ENCODE measurements at places on chromosomes 2 and 18.
A peak's percentile ranks its signal among the peaks of the same experiment; 100 is the strongest.

DNA sequence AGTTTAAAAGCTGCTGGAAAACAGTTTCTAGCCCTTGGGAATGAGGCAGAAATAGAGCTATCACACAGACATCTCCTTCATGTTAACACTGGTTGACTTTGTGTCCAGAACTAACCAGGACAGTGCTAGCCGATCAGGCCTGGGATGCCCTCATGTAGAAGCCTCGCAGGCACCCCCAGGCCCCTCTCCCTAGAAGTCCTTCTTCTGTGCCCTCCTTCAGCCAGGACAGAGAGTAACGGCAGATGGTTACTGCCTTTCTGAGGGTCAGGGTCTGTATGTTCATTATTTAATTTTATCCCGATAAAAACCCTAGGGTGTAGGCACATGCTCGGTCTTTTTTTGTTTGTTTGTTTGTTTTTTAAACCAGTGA, 10.7 kb upstream of the RPL31 start:
- no peak for DNase-seq

- DNase-seq = no peak
These were observed 23.8 kb downstream of the SMAD4 start for GRCh38 chr18:51053814-51054213.

DNA sequence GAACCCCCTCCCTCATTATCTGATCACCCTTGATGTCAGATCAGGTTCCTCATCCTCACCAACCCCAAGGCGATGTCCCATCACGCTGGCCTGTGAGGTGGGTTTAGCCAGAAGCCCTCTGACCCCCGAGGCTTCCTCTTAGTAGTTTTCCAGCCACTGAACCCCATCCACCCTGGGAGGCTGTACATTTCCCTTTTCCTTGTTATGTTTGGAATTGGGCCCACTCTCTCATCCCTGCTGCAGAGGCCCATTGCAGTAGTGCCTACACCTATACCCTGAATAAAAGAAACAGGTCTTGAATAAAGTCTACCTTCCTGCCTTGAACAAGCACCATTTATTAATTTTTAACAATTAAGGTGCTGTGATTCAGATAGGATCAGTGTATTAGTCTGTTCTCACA, 80.1 kb downstream of the NCAPH start:
- DNase-seq = no peak

DNA sequence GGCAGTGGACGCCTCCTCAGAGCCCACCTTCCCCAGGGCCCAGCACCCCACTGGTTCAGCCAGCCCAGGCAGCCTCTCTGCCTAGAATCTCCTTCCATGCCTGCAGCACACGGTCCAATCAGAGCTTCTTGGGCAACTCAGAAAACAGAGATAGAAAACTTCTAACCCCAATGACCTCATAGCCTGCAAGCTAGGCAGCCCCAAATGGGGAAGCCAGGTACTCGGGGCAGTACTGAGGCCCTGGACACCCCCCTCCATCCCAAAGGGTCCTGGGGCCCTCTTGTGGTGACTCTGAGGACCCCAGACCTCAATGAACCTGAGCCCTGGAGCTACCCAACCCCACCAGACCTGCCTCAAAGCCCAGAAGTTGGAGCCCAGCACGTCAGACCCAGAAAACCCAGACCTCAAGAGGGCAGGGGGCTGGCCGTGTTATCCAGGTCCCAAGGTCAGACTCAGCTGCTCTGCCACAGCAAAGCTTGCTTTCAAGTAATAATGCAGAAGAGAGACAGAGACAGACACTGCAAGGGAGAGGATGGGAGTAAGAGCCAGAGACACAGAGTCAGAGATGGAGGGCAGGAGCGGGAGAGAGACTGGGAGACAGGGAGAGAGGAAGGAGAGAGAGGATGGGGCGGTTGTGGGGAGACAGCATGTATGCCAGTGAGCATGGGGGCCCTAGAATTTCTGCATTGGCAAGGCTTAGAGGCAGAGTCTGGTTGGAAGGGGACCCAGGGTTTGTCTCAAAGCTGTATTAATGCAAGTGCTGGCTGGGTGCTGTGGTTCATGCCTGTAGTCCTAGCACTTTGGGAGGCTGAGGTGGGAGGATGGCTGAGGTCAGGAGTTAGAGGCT, 28.2 kb downstream of the SERTAD2 start:
- peak; percentile 63 for DNase-seq

- no peak for DNase-seq
These were observed 101.0 kb downstream of the ALPK2 start for GRCh38 chr18:58527952-58528287.

All from osteocyte (in vitro differentiated cells).